ENCODE measurements at places on chromosomes 4 and X. TPM values are rescaled to one million over a fixed set of nuclear protein-coding genes. Genes with fewer than 3 reads are reported as not detected.

Gene F8A2
- total RNA-seq = not detected

Gene CFAP299
- 1.3 TPM for total RNA-seq

DNA sequence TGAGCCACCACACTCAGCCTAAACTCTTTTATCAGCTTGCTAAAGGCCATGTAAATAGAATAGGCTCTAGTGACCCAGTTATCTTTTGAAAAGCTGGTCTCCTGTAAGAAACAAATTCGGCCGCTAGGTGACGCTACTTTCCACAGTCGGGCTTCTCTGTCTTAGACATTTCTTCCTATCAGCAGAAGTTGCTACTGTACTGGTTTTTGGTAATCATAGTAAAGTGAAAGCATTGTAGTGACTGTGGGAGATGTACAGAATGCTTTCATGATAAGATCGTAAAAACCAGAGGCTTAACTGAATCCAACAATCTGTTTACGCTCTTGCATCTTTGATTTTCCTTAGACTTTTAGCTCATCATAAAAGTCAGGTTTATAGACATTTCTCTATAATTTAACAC is 82.6 kb downstream of the GK start:
- peak; percentile 46 for DNase-seq

Gene TMPRSS11B
- not detected for total RNA-seq

- DNase-seq = no peak
These were observed 107.3 kb downstream of the EFNB1 start for GRCh38 chrX:68936126-68936525.
